ENCODE measurements at places on chromosomes 1 and 21. TPM values are rescaled to one million over a fixed set of nuclear protein-coding genes. Genes with fewer than 3 reads are reported as not detected.

Gene IL22RA1
- total RNA-seq: 0.17 TPM

Gene GCSAML
- 0.40 TPM for total RNA-seq

Gene TAL1
- 9.6 TPM for total RNA-seq

Gene GON4L
- 61.4 TPM for total RNA-seq

Gene OR2T2
- not detected for total RNA-seq

Gene NDUFS5
- 149 TPM for total RNA-seq

Gene OR2G6
- total RNA-seq: not detected

Gene RGS1
- total RNA-seq: 86.6 TPM

Gene TP53BP2
- total RNA-seq: 60.7 TPM

Gene MMP23B
- 29.2 TPM for total RNA-seq

Gene CAMK2N1
- total RNA-seq: 44.3 TPM

Gene NR0B2
- 2.3 TPM for total RNA-seq

Gene FCGR3B
- total RNA-seq: 15.7 TPM

Gene AMY2A
- total RNA-seq: 0.71 TPM

Gene C1orf94
- not detected for total RNA-seq
